ENCODE measurements at places on chromosomes 1 and 21.
A peak's percentile ranks its signal among the peaks of the same experiment; 100 is the strongest.

DNA sequence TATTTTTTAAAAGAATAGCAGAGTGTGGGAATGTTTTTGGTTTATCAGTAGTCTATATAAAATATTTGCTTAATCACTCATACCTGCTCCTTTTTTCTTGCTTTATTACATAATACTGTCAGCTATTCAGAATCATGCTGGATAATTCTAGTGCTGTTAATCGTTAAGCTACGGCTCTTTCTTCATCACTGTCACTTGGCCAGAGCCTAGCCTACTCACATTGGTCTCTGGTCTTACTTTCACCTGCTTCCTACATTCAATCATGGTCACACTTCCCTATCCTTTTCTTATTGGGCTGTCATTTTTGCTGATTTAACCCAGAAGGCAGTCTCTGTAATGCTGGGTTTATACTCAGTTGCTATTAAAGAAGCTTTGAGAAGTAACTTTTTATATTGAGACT is 2.5 kb downstream of the KLHL20 start:
- no peak for DNase-seq

DNA sequence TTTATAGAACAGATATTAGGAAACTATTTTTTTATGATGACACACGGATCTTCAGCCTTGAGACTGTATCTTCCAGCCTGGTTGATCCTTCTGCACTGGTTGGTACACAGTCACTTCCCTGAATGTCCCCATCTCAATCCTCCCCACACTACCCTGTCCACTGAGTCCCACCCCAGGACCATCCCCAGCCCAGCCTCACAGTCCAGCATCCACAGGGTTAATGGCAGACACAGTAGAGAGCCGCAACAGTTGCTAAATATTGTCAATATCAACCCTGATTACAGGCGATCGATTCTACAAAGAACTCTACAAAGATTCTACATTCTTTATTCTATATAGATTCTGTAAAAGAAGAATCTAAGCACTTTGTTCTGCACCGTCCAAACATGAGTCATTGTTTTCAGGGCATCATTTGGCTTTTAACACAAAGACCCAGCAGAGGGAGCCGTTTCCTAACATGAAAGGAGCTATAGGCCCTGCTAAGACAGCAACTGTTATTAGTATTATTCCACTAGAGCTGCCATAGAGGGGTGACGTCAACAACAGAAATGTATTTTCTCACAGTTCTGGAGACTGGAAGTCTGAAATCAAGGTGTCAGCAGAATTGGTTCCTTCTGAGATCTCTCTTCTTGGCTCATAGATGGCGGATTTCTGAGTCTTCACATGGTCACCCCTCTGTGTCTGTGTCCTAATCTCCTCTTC is 30.1 kb upstream of the IFNAR2 start:
- DNase-seq = peak; percentile 93

GRCh38 chr1:77350012-77350770 is 68.4 kb downstream of the AK5 start:
- DNase-seq = no peak

DNA sequence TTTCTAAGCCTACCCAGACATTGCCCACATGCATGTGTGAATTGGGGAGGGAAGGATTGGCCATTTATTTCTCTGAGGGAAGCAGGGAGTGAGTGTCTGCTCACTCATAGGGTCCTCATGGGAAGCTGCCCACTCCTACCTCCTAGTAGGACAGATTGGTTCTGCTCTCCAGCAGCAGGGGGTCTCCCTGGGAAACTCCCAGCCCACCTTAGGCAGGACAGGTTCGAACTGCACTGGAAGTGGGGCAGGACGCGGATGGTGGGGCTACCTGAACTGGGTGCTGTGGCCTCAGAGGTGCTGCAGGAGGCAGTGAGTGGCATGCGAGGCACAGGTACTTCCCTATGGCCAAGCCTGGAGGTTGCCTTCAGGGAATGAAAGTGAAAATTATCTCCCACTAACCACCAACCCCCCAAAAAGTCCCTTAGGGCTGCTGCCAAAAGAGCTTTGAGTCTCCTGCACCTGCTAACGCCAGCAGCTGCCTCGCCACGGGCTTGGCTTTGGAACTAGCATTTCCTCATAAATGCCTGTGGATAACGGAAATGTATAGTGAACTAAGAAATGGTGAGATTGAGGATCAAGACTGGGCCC is 157.0 kb upstream of the COA6 start:
- DNase-seq = no peak

GRCh38 chr1:88609051-88609450 is 75.0 kb upstream of the PKN2 start:
- peak; percentile 4 for DNase-seq

DNA sequence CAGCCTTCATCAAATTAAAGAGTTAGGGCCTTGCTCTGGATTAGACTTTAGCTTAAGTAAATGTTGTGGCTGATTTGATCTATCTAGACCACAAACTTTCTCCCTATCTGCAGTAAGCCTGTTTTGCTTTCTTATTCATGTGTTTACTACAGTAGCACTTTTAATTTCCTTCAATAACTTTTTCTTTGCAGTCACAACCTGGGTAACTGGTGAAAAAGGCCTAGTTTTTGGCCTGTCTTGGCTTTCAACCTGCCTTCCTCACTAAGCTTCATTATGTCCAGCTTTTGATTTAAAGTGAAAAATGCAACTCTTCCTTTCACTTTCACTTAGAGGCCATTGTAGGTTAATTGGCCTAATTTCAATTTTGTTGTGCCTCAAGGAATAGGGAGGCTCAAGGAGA is 12.5 kb upstream of the LPGAT1 start:
- DNase-seq = no peak

Measured in epithelial cell of esophagus (primary cell).